Aorta (tissue), 5 donors: ENCODE measurements at places on chromosomes 3 and 15.

- no peak overlapping the region for H3K27ac ChIP-seq
- no peak overlapping the region for H3K4me3 ChIP-seq
- H3K27me3 ChIP-seq: no peaks in the 10 kb centered on the region
- H3K36me3 ChIP-seq: peaks cover 5% of the 10 kb centered on the region
- peaks cover 4% of the 10 kb centered on the region for H3K4me1 ChIP-seq
Observed at GRCh38 chr3:62238431-62238830, 134.9 kb downstream of the FEZF2 start.

- H3K36me3 ChIP-seq: no peaks in the 10 kb centered on the region
- peak overlapping the region; percentile 39 for H3K27ac ChIP-seq
- no peak overlapping the region for H3K4me3 ChIP-seq
- peak; percentile 72 for DNase-seq
- H3K4me1 ChIP-seq: peaks cover 8% of the 10 kb centered on the region
- no peaks in the 10 kb centered on the region for H3K27me3 ChIP-seq
Observed at GRCh38 chr15:89680282-89680873, 1.2 kb upstream of the PLIN1 start.

- H3K27ac ChIP-seq: peak overlapping the region; percentile 40
- H3K4me3 ChIP-seq: peak overlapping the region; percentile 15
- no peaks in the 10 kb centered on the region for H3K36me3 ChIP-seq
- no peaks in the 10 kb centered on the region for H3K4me1 ChIP-seq
- H3K27me3 ChIP-seq: no peaks in the 10 kb centered on the region
- no peak for DNase-seq
Observed at GRCh38 chr3:142595581-142595950, 627 bp upstream of the PLS1 start.

DNA sequence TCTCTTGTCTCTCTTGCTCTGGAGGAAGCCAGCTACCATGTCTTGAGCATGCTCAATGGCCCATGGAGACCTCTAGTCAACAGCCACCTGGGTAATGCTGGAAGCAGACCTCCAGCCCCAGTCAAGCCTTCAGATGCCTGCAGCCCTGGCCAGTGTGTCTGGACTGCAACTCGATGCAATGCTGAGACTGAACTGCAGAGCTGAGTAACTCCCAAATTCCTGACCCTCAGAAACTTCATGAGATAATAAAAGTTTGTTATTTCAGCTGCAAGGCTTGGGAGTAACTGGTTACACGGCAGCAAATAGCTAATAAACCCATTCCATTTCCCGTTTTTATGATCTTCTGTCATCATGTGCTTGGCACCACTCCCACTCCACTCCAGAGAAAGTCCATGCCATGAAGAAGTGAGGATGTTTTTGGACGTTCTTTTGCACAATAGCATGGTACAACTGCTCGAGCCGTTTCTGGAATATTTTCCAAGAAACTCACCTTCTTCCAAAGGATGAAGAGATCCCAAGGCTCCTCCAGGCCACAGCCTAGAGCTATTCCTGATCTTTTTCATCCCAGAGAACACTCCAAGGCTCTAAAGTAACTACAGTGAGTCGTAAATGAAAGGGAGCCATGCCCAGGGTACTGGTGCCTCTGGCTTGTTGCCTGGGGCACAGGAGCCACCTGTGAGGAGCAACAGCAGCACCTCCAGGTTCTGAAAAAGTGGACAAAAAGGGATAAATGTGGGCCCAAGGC is 72.0 kb upstream of the KLF13 start:
- H3K4me1 ChIP-seq: peaks cover 3% of the 10 kb centered on the region
- peak; percentile 70 for DNase-seq
- H3K36me3 ChIP-seq: no peaks in the 10 kb centered on the region
- H3K4me3 ChIP-seq: no peak overlapping the region
- no peaks in the 10 kb centered on the region for H3K27me3 ChIP-seq

GRCh38 chr3:126935756-126936509 is 47.0 kb upstream of the PLXNA1 start:
- H3K4me3 ChIP-seq: no peak overlapping the region
- no peaks in the 10 kb centered on the region for H3K36me3 ChIP-seq
- DNase-seq: peak; percentile 11
- H3K27ac ChIP-seq: no peak overlapping the region
- H3K27me3 ChIP-seq: no peaks in the 10 kb centered on the region
- no peaks in the 10 kb centered on the region for H3K4me1 ChIP-seq

- H3K27ac ChIP-seq: no peak overlapping the region
- H3K4me1 ChIP-seq: no peaks in the 10 kb centered on the region
- no peak for DNase-seq
- no peaks in the 10 kb centered on the region for H3K27me3 ChIP-seq
Observed at GRCh38 chr15:82798531-82799166, 7.2 kb downstream of the FSD2 start.

- H3K36me3 ChIP-seq: no peaks in the 10 kb centered on the region
- H3K4me1 ChIP-seq: no peaks in the 10 kb centered on the region
- H3K4me3 ChIP-seq: no peak overlapping the region
Observed at GRCh38 chr3:153066983-153067382, 95.0 kb upstream of the RAP2B start.

DNA sequence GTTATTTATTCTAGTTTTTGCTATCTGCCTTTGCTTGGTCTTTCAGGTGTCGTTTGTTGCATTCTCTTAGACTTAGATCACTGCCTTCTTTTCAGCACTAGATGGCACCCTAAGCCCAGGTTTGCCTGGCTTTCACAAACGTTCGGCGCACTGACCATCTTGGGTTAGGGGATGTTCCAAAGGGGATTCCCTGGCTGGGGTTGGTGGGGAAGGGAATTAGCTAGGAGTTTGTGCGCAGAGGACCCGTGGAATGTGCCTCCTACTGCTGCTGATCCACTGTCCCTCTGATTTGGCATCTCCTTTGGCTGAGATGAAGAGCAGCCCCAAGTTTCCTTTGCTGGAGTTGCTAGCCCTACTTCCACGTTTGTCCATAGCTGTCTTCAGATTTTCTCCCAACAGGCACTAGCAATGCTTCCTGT is 33.9 kb downstream of the PFN2 start:
- peak overlapping the region; percentile 8 for H3K27ac ChIP-seq
- no peak for DNase-seq
- H3K36me3 ChIP-seq: no peaks in the 10 kb centered on the region
- H3K4me3 ChIP-seq: no peak overlapping the region
- no peaks in the 10 kb centered on the region for H3K27me3 ChIP-seq

DNA sequence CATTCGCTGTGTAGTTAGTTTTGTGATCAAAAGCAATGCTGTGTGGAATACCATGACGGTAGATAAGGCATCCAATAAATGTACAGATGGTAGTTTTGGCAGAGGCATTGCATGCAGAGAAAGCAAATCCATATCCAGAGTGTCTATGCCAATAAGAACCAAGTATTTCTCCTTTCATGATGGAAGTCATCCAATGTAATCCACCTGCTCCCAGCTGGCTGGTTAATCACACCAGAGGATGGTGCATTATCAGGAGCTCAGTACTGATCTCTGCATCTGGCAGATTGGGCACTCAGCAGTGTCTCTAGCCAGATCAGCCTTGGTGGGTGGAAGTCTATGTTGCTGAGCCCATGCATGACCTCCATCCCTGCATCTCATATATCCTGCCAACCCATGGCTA is 677.7 kb upstream of the NECTIN3 start:
- no peak overlapping the region for H3K4me3 ChIP-seq
- no peak for DNase-seq
- no peak overlapping the region for H3K27ac ChIP-seq
- H3K36me3 ChIP-seq: no peaks in the 10 kb centered on the region
- H3K4me1 ChIP-seq: no peaks in the 10 kb centered on the region
- no peaks in the 10 kb centered on the region for H3K27me3 ChIP-seq

- H3K4me1 ChIP-seq: no peaks in the 10 kb centered on the region
- DNase-seq: peak; percentile 85
Observed at GRCh38 chr3:9976721-9977709, 9.6 kb downstream of the EMC3 start.

DNA sequence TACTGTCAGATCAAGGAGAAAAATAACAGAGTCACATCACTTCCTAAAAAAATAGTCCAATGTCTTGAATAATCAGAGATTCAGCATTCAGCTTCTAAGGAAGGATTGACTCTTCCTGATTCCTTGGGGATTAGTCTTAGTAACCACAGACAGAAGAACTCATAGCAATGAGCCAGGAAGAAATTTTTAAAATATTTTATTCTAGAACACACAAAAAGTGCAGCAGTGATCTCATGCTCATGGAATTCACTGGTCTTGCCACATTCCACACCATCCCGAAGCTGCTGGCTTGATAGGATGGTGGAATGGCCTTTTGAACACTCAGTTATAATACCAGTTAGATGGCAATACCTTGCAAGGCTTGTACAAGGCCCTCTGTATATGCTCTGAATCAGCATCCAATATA is 43.0 kb upstream of the ABI3BP start:
- no peaks in the 10 kb centered on the region for H3K4me1 ChIP-seq
- H3K27ac ChIP-seq: no peak overlapping the region
- DNase-seq: no peak

- no peaks in the 10 kb centered on the region for H3K36me3 ChIP-seq
- H3K4me3 ChIP-seq: no peak overlapping the region
- DNase-seq: no peak
- H3K4me1 ChIP-seq: peaks cover 2% of the 10 kb centered on the region
- peak overlapping the region; percentile 47 for H3K27ac ChIP-seq
Observed at GRCh38 chr3:112635674-112636073, 5.3 kb downstream of the CCDC80 start.

DNA sequence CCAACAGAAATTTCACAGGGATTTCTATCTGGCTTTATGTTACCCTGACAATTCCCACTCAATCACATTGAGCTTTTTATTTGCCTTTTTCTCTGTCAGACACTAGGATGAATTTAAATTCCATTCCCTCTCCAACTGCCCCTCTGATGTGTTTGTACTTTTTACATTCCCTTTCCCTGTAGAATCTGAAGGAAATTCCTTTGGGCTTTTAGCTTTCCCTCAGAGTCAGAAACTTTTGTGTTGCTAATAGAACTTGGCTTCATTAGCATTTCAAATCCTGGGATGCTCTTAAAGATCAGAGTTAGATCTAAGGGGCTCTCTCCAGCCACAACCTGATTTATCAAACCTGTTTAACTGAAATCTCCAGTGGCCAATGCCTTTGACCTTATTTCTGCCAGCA is 7.9 kb upstream of the RARB start:
- H3K4me1 ChIP-seq: no peaks in the 10 kb centered on the region
- H3K36me3 ChIP-seq: no peaks in the 10 kb centered on the region
- H3K27me3 ChIP-seq: no peaks in the 10 kb centered on the region
- no peak overlapping the region for H3K27ac ChIP-seq
- no peak for DNase-seq
- H3K4me3 ChIP-seq: no peak overlapping the region

GRCh38 chr3:155791190-155791589 is 14.9 kb downstream of the C3orf33 start:
- H3K27me3 ChIP-seq: no peaks in the 10 kb centered on the region
- no peak overlapping the region for H3K4me3 ChIP-seq
- no peaks in the 10 kb centered on the region for H3K36me3 ChIP-seq
- no peaks in the 10 kb centered on the region for H3K4me1 ChIP-seq

GRCh38 chr3:45105855-45106671 is 40.1 kb downstream of the CDCP1 start:
- no peak for DNase-seq
- H3K4me1 ChIP-seq: no peaks in the 10 kb centered on the region
- no peak overlapping the region for H3K4me3 ChIP-seq
- H3K36me3 ChIP-seq: no peaks in the 10 kb centered on the region

GRCh38 chr3:149163066-149163465 is 33.6 kb downstream of the HPS3 start:
- H3K4me1 ChIP-seq: no peaks in the 10 kb centered on the region
- H3K27ac ChIP-seq: no peak overlapping the region
- H3K36me3 ChIP-seq: peaks cover 6% of the 10 kb centered on the region
- DNase-seq: no peak
- H3K27me3 ChIP-seq: no peaks in the 10 kb centered on the region
